ENCODE measurements at places on chromosomes 12 and 14. TPM values are rescaled to one million over a fixed set of nuclear protein-coding genes. Genes with fewer than 3 reads are reported as not detected.

DNA sequence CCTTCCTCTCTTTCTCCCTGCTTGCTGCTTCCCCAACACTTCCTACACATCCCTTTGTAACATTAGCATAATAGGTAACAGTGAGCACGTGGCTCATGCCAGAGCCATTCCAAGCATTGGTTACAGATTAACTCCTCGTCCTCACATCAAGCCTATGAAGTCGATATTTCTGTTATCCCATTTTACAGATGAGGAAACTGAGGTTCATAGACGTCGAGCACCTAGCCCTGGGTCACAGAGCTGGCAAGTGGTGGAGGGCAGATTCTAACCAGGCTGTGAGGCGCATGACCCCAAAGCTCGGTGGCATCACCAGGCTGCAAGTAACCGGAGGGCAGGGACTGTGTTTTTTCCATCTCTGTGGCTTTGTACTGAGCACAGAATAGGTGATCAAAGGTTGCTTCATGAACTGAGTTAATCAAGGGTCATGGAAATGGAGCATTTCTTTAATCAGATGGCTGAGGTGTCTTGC is 5.7 kb upstream of the SERPINA1 start:
- no peak for DNase-seq

DNA sequence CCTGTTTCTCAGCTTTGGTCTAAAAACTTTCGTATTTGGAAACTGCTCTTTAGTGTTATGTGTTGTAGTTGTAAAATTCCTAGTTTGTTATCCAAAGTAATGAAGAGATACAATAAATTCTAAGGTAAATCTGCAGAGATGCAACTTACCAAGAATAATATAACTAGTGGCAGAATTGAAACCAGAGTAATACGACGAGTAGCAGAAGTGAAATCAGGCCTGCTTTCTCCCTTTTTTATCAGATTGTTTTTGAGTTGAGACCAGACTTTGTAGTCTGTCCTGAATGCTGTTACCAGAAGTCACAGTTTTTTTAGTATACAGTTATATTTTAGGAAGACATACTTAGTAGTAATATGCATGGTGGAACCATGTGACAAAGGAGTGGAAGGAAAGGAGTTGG is 12.5 kb downstream of the PAPOLA start:
- DNase-seq: no peak

- DNase-seq: no peak
Observed at GRCh38 chr12:79452906-79453305, 237.9 kb downstream of the PAWR start.

DNA sequence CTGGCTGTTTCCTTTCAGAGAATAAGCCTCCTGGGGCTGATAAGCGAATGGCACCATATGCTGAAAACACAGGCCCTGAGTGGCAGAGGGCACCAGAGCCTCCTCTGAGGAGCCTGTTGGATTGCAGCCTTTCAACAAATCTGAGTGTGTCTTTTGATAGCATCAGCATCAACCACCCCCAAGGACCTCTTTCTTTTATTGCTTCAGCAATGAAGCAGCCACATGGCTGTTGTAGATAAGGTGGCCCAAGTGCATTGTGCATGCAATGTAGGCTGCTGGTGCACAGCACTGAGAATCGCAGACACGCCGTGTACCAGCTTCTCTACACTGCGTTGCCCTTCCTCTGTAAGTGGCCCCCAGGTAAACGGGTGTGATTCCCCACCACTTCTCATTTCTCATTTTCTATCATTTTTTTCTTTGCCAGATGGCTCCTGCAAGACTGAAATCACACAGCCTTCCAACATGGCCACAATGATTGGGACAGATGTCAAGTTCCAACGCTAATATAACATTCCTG is 191.7 kb downstream of the DAD1 start:
- no peak for DNase-seq

DNA sequence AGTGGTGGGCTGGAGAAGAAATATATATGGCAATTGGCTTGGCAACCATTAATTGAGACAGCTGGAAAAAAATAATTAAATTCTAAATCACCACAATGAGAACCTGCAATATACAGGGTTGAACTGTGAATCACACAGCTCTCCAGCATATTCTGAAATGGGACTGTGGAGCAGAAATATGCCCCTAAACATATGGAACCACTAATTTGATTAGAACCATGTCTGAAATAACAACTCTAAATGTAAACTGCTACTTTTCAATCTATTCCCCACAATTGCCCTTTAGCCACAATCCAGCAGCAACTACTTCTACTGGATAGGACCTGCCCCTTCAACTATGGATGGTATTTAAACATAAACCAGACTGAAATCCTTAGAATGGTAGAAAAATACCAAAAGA is 330.4 kb downstream of the TRHDE start:
- no peak for DNase-seq

- no peak for DNase-seq
Observed at GRCh38 chr14:49882826-49883694, 9.8 kb upstream of the ARF6 start.

GRCh38 chr12:63877693-63878092 is 33.2 kb downstream of the SRGAP1 start:
- DNase-seq: no peak

DNA sequence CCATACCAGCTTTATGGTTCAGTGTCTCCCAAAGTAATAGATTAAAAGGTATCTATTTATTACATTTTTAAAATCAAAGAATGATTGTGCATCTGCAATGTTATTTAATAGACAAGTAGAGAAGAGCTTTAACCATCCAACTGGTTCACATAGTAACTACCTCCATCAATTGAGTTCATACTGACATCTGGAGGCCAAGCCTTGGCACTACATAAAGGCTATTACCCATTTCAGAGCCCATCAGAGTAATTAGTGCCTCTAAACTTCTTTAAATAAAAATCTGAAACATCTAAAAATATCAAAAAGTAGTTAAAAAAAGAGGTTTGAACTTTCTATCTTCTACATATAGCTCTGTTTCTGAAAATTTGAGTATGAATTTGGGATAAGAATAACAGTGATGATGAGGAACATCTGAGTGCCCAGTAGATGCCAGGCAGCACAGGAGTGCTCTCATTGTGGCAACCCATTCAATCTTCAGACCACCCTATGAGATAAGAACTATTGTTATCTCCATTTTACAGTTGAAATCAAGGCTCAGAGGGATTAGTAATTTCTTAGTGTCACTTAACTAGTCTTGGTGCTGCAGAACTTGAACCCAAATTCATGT is 132.9 kb upstream of the DAAM1 start:
- DNase-seq: no peak

DNA sequence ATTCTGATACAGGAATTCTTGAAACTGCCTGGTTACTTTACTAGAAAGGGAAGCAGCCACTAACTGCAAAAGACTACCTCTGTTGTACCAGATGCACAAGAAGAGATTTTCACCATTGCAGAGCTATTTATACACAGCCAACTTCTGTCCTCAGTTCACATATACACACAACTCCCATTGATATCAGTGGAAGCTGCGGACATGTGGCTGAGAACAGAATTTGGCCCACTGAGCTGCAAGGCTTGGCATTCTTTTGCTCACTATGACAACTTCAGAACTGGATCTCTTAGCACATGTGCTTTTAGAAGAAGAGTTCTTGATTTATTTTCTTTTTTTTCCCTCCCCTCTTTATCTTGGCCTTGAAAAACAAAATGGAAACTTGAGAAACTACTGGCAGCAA is 28.3 kb downstream of the PTPRO start:
- DNase-seq: no peak

DNA sequence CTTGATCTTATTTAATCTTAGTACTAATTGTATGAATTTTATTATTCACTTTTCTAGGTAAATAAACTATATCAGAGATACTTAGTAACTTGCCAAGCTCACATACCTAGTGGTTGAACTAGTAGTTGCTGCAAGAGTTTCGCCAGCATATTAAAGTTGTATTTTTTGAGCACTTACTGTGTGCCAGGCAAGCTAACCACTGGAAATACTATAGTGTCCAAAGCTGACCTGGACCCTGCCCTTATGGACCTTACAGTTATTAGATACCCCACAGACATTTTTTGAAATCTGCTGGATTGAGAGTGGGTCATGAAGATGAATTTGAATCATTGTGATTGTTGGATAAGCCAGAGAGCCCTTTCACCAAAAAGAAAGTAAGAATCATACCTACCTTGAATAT is 125.0 kb downstream of the RAD51B start:
- DNase-seq: no peak

DNA sequence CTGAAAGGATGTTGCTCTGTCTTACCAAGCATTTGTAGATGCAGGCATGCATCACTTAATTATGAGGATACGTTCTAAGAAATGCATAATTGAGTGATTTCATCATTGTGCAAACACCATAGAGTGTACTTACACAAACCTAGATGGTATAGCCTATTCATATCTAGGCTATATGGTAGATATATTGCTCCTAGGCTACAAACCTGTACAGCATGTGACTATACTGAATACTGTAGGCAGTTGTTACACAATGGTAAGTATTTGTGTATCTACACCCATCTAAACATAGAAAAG is 75.9 kb downstream of the IFT81 start:
- DNase-seq: no peak

FRS2 gene
- total RNA-seq: 13.1 TPM

ACOT6 gene
- not detected for total RNA-seq

OAS3 gene
- total RNA-seq: 50.1 TPM

SLC10A1 gene
- total RNA-seq: not detected

ANO2 gene
- not detected for total RNA-seq

All from activated T-helper 1 cell treated with anti-CD3 and anti-CD28 coated beads, Interleukin-12 subunit alpha, Interleukin-12 subunit beta, Interleukin-2, Interleukin-4 antibody, amounts not matched to agents 30 ng/mL and 10 ng/mL and 1 ng/mL, durations not matched to agents 14 hours and 24 hours and 36 hours (primary cell).